ENCODE measurements at places on chromosomes 7 and 10.

DNA sequence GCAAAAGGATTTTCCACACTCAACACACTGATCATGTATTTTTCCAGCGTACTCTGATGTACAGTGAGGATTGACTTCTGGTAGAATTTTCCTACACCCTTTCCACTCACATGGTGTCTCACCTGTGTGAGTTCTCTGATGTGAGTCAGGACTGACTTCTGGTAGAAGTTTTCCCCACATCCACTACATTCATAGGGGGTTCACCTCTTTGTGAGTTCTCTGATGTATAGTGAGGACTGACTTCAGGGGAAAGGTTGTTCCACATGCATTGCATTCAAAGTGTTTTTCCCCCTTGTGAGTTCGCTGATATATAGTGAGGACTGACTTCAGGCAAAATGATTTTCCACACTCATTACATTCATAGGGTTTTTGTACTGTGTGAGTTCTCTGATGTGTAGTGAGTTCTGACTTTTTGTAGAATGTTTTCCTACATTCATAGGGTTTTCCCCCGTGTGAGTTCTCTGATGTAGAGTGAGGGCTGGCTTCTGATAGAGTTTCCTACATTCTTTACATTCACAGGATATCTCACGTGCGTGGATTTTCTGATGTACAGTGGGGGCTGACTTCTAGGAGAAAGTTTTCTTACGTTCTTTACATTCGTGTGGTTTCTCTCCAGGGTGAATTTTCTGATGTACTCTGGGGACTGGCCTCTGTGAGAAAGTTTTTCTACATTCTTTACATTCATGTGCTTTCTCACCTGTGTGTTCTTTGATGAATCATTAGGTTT lies 146.5 kb downstream of the GLRX3 start:
- H3K36me3 ChIP-seq = no peaks in the 10 kb centered on the region
- no peaks in the 10 kb centered on the region for H3K4me1 ChIP-seq
- no peak overlapping the region for H3K27ac ChIP-seq
- no peaks in the 10 kb centered on the region for H3K27me3 ChIP-seq
- DNase-seq = no peak

- DNase-seq = no peak
- no peaks in the 10 kb centered on the region for H3K36me3 ChIP-seq
- no peaks in the 10 kb centered on the region for H3K27me3 ChIP-seq
- no peak overlapping the region for H3K27ac ChIP-seq
- H3K4me1 ChIP-seq = no peaks in the 10 kb centered on the region
These were observed 84.4 kb downstream of the DGKI start for GRCh38 chr7:137762334-137762733.

DNA sequence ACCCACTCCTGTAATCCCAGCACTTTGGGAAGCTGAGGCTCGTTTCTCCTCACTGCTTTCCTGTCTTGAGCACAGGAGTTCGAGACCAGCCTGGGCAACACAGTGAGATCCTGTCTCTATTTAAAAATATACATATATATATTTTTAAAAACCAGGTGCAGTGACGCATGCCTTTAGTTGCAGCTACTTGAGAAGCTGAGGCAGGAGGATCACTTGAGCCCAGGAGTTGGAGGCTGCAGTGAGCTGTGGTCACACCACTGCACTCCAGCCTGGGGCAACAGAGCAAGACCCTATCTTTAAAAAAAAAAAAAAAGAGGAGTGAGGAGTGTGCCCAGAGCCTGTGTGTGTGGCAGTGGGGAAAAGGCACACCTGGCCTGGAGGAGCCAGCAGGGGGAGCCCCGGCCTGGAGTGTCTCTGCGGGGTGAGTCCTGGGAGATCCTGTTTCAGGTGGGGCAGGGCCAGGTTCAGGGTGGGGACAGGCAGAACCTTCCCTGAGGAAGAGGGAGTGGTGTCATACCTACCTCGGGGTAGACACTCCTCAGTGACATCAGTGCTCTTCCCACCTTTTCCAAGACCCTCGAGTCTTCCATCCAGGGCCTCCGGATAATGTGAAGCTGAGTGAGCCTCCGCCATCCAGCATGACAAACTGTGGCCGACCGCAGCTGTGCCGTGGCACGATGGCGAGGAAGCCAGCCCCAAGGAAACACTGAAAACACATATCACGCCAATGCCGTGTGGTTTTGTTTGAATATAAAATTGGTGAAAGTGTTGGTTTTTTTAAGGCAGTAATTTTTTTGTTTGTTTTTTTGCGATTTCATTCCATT lies 9.0 kb upstream of the ARPC1B start:
- peak; percentile 72 for DNase-seq
- H3K27me3 ChIP-seq = no peaks in the 10 kb centered on the region
- H3K4me3 ChIP-seq = no peak overlapping the region
- H3K27ac ChIP-seq = no peak overlapping the region
- H3K4me1 ChIP-seq = no peaks in the 10 kb centered on the region

DNA sequence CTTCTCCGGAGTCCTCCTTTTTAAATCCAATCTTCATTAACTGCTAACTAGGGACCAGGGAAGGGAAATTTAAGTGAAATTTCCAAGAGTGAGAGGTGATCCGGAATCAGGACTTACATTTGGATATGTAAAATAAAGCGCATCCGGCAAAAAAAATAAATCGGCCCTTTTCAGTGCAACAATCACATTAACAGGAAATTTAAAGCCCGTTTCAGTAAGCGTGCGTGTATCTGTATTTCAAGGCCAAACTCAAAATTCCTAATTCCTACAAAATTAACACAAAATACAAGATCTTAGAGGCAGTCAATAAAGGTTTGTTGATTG lies 771 bp downstream of the DNAJC9 start:
- no peaks in the 10 kb centered on the region for H3K36me3 ChIP-seq
- peak overlapping the region; percentile 90 for H3K4me3 ChIP-seq
- peak overlapping the region; percentile 92 for H3K27ac ChIP-seq
- peaks cover 5% of the 10 kb centered on the region for H3K4me1 ChIP-seq
- no peak for DNase-seq

- H3K36me3 ChIP-seq = no peaks in the 10 kb centered on the region
- peak overlapping the region; percentile 57 for H3K4me3 ChIP-seq
- no peaks in the 10 kb centered on the region for H3K4me1 ChIP-seq
- no peak overlapping the region for H3K27ac ChIP-seq
- peak; percentile 79 for DNase-seq
These were observed 3.7 kb downstream of the ELOVL3 start for GRCh38 chr10:102229810-102230263.

DNA sequence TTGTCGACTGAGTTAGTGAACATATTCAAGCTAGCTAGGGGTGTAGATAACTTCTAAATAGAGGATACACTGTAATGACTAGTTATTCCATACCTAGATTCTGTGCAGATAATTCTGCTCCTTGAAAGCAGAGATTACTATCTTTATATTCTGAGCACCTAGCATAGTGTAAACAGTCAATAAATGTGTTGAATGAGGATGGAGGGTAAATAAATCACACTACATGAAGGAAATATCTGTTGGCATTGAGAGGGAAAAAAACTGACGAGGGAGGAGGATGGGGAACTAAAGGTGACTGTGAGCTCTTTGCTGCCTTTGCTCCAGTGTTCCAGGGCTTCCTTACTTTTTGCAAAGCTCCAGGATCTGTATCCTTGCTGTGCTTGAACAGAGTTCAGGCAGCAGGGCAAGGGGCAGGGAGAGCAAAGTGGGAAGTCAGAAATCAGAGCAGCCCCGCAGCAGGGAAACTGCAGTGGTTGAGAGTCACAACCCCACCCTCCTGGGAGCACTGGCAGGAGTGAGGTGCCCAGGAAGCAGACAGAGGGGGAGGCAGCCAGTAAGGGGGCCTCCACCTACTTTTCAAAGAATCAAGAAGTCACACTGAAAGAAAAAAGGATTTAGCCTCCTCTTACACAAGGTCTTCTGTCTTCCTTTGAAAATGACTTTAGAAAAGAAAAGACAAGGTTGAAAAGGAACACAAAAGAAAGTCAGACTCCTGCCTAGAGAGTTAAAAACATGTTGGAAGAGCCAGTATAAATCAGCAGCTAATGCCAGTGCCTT lies 71.8 kb upstream of the LRRN3 start:
- no peaks in the 10 kb centered on the region for H3K27me3 ChIP-seq
- H3K4me3 ChIP-seq = no peak overlapping the region
- H3K36me3 ChIP-seq = no peaks in the 10 kb centered on the region
- DNase-seq = no peak

DNA sequence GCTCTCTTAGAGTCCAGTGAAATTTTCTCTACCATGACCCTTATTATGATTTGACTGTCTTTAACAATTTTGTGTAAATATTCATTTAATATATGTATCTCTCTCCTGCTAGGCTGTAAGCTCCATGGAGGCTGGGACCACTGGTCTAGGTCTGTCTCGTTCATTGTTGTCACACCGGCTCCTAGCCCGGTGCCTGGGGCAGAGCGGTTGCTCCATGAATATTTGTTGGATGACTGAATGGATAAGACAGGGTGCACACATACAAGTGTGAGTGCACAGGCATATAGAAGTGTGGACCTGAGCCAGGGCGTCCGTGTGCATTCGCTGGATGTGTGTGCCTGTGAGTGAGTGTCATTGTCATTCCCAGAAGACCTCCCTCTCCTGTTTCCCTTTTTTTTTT lies 20.9 kb upstream of the LBX1 start:
- no peaks in the 10 kb centered on the region for H3K4me1 ChIP-seq
- H3K27ac ChIP-seq = no peak overlapping the region
- H3K4me3 ChIP-seq = no peak overlapping the region
- no peaks in the 10 kb centered on the region for H3K36me3 ChIP-seq

- H3K4me3 ChIP-seq = no peak overlapping the region
- no peak for DNase-seq
- no peaks in the 10 kb centered on the region for H3K36me3 ChIP-seq
- no peak overlapping the region for H3K27ac ChIP-seq
These were observed 80.7 kb downstream of the HIPK2 start for GRCh38 chr7:139697056-139697455.

DNA sequence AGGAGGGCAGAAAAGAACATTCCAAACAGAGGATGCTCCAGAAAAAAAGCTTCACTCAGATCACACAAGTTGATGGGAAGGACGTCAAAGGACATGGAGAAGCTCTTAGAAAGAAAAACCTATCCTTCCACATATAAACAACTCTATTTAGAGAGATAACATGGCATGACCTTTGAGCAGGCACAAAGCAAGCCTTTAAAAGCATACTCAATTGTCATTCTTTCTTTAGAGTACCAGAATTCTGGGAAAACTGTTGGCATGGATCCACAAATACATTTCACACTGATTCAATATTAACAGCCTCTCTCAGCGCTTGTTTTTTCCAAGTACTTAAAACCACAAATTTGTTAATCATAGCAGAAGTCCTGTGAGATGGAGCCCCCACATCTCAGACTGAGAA lies 7.3 kb upstream of the ABLIM1 start:
- no peak overlapping the region for H3K4me3 ChIP-seq
- DNase-seq = no peak
- H3K36me3 ChIP-seq = no peaks in the 10 kb centered on the region
- no peaks in the 10 kb centered on the region for H3K27me3 ChIP-seq
- no peak overlapping the region for H3K27ac ChIP-seq
- no peaks in the 10 kb centered on the region for H3K4me1 ChIP-seq

- H3K36me3 ChIP-seq = no peaks in the 10 kb centered on the region
- H3K27ac ChIP-seq = no peak overlapping the region
- no peak for DNase-seq
- no peaks in the 10 kb centered on the region for H3K27me3 ChIP-seq
- H3K4me1 ChIP-seq = no peaks in the 10 kb centered on the region
- no peak overlapping the region for H3K4me3 ChIP-seq
These were observed 154.1 kb downstream of the DGKB start for GRCh38 chr7:14748461-14748860.

GRCh38 chr7:96589038-96589437 lies 120.6 kb downstream of the SEM1 start:
- no peak overlapping the region for H3K4me3 ChIP-seq
- no peak overlapping the region for H3K27ac ChIP-seq
- no peaks in the 10 kb centered on the region for H3K27me3 ChIP-seq
- no peak for DNase-seq
- H3K4me1 ChIP-seq = no peaks in the 10 kb centered on the region
- H3K36me3 ChIP-seq = no peaks in the 10 kb centered on the region

DNA sequence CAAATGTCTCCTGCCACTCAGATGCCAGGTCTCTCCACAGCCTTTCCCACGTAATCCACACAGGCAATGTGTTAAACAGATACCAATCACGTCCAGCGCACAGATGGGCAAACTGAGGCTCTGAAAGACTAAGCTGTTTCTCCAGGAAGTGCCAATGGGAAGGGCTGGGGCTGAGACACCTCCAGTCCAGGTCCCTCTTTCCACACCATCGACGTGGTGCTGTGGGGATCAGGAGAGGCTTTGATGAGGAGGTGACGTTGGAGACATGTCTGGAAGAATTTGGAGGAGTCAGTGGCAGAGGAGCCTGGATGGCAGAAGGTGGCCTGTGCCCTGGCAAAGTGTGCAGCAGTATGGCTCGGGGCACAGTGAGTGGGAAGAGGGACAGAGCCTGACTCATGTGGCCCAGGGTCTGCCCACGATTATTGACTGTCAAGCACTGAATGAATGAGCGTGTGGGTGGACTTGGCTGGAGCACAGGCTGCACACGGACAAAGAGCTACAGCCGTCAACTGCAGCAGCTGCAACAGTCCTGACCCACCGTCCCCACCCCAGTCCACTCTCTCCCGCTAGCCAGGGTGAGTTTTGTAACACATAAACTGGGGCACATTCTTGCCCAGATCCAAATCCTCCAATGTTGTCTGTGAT lies 40.8 kb upstream of the HSPA12A start:
- no peak for DNase-seq
- no peaks in the 10 kb centered on the region for H3K27me3 ChIP-seq
- no peaks in the 10 kb centered on the region for H3K36me3 ChIP-seq
- no peak overlapping the region for H3K27ac ChIP-seq
- no peak overlapping the region for H3K4me3 ChIP-seq
- H3K4me1 ChIP-seq = no peaks in the 10 kb centered on the region

- no peak for DNase-seq
- no peak overlapping the region for H3K27ac ChIP-seq
- no peaks in the 10 kb centered on the region for H3K27me3 ChIP-seq
- no peak overlapping the region for H3K4me3 ChIP-seq
- no peaks in the 10 kb centered on the region for H3K36me3 ChIP-seq
- H3K4me1 ChIP-seq = no peaks in the 10 kb centered on the region
These were observed 357.0 kb downstream of the THSD7A start for GRCh38 chr7:11474902-11475585.

GRCh38 chr7:122767339-122767738 lies 64.6 kb upstream of the RNF148 start:
- DNase-seq = no peak
- H3K36me3 ChIP-seq = no peaks in the 10 kb centered on the region
- H3K4me3 ChIP-seq = no peak overlapping the region
- no peak overlapping the region for H3K27ac ChIP-seq

DNA sequence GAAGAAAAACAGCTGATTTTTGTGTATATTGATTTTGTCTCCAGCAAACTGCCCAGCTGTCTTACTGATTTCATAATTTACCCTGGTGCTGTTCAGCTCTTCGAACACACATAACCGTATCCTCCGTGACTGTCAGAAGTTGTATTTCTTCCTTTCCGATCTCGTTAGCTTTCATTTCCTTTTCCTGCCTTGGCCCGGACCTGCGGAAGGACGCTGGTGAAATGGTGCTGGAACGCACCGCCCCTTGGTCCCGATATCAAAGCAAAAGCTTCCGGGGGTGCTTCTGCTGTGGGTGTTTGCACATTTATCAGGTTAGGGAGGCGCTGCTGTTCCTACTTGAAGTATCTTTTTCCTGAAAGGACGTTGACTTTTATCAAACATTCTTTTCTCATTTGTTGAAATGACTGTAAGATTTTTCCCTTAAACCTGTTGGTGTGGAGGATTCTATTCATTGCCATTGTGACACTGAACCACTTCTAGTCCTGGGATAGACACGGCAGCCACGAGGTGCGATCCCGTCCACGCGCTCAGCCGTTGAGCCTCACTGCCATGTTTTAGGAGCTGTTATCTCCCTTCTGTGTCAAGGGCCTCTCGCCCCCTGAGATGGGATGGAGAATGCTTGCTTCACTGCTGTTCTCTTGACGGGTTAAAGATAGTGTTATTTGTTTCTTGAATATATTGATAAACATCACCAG lies 72.6 kb downstream of the FOXL3 start:
- no peaks in the 10 kb centered on the region for H3K27me3 ChIP-seq
- peak overlapping the region; percentile 14 for H3K4me3 ChIP-seq
- no peaks in the 10 kb centered on the region for H3K4me1 ChIP-seq
- no peaks in the 10 kb centered on the region for H3K36me3 ChIP-seq
